A549 treated with CORT108297 at 1 μM for 4 hours (cell line): ENCODE measurements at places on chromosomes 5 and 9. TPM values are rescaled to one million over a fixed set of nuclear protein-coding genes. Genes with fewer than 3 reads are reported as not detected.

Gene AQP7
- 0.37 to 0.52 TPM (median 0.42 TPM) in 5 replicates for total RNA-seq

Gene OBP2B
- total RNA-seq: not detected in 5 replicates

Gene ANKRD33B
- 8.2 to 12.4 TPM (median 10.8 TPM) in 5 replicates for total RNA-seq

Gene GTF2H2
- total RNA-seq: 9.5 to 19.5 TPM (median 9.9 TPM) in 5 replicates

Gene RANBP3L
- not detected in 5 replicates for total RNA-seq

Gene ABLIM3
- 14.3 to 19.5 TPM (median 15.8 TPM) in 5 replicates for total RNA-seq

Gene GMCL2
- 0.02 TPM in 1 of 5 replicates, not detected in the others for total RNA-seq

Gene SLIT3
- total RNA-seq: 13.1 to 21.4 TPM (median 17.2 TPM) in 5 replicates

Gene SAPCD2
- total RNA-seq: 15.2 to 28.2 TPM (median 25.3 TPM) in 5 replicates

Gene HSD17B3
- total RNA-seq: 0.13 to 0.18 TPM (median 0.15 TPM) in 3 of 5 replicates, not detected in the others

Gene SLCO6A1
- total RNA-seq: not detected in 5 replicates
